ENCODE measurements at places on chromosomes 1 and 21.

DNA sequence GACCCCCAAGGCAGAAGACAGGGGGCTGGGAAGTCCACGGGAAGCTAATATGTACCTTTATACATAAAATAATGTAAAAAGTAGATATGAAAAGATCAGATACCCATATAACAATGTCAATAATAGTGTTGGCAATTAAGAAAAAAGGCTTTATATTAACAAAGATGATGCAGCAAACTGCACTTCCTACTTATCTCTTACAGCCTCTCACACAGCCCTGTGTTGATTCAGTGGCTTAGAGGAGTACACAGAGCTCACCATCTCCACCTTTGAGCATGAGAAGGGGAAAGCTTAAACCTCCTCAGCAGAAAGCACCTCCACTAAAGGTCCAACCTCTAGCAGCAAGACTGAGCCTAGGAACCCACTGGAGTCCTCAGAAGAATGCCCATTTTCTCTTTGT is 7.2 kb upstream of the VSIG8 start:
- DNase-seq: no peak

- DNase-seq: no peak
Measured at GRCh38 chr1:231751415-231751814, 124.8 kb downstream of the DISC1 start.

- no peak for DNase-seq
Measured at GRCh38 chr1:58395355-58395754, 151.2 kb downstream of the OMA1 start.

GRCh38 chr21:20739421-20739820 is 258.8 kb upstream of the NCAM2 start:
- no peak for DNase-seq

DNA sequence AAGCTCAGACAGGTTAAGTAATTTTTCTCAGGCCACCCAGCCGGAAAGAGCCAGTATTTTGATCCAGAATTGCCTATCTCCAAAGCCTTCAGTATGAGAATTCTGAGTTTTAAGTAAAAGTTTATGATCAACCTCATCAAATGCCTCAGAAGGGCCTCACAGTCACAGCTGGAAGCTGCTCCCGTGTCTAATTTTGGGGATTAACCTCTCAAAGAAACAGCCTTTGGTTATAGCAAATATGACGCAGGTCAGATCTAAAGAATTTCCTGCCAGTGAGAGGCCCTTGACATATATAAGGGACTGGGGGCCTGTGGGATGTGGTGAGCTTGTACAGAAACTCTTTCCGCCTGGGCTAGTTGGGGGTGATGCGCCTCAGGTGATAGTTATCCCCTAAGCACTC is 2.3 kb downstream of the EXTL1 start:
- DNase-seq: no peak

GRCh38 chr1:212819726-212820125 is 27.7 kb downstream of the SPATA45 start:
- no peak for DNase-seq

DNA sequence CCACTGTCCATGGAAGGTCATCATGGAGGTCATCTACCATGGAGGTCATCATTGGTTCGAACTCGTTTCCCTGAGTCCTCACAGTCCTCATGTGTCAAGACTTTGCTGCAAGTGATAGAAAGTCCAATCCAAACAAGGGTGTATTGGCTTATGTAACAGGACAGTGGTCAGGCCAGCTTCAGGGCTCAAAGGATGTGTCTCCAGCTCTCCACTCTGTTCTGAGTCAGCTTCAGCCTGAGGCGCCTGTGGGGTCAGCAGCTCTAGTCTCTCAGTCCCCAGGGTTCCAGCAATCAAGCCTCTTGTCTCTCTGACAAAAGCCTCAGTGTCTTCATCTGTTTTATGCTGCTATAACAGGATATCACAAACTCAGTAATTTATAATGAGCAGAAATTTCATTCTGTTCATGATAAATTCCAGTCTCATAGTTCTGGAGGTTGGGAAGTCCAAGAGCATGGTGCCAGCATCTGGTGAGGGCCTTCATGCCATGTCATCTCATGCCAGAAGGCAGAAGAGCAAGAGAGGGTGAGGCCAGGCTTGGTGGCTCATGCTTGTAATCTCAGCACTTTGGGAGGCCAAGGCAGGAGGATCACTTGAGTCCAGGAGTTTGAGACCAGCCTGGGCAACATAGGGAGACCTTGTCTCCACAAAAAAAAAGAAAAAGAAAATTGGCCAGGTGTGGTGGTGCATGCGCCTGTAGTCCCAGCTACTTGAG is 19.5 kb downstream of the A3GALT2 start:
- DNase-seq: no peak

DNA sequence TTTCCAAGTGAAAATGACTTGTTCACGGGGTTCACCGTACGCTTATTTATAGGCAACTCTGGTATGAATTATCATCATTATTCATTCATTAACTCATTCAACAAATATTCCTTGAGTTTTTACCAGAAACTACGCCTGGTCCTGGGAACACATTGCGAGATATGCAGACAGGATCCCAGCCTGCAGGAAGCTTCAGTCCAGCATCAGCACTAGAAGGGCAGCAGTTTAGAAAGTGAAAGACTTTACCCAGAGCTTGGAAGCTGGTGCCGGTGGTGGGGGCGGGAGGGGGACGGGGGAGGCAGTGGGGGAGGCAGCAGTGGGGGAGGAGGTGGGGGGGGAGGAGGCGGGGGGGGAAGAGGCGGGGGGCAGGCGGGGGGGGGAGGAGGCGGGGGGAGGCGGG is 55.9 kb downstream of the SETD4 start:
- no peak for DNase-seq

DNA sequence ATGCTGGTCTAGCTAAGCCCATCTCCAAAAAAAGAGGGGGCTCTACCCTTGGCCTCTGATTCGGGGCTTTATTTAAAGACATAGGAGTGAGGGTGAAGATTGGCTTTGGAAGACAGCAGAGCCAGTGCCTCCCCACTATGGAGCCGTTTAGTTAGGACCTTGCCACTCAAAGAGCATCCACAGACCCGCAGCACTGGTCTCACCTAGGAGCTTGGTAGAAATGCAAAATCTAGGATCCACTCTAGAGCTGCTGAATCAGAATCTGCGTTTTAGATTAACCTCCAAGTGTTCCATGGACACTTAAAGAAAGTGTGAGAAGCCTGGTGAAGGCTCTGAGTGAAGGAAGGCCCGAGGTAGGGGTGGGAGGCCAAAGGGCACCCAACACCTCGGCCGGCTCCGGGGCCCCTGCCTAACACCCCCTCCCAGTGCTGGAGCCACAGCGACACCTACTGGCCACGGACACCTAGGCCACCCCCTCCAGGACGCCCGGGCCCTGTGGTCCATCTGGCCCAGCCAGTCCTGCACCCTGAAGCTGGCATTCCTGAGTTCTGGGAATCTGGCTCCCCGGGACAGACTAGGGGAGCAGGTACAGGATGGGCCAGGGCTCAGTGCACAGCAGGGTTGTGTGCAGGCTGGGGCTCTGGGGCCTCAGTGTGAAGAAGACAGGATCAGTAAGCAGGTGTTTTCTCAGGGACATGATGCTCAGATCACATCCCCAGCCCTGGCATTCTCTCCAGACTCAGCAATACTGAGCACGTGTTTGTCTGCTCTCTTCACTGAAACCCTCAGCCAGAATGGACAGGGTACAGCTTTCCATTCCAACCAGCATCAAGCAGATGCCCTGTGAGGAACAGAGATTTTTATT is 79.2 kb downstream of the TMEM53 start:
- DNase-seq: peak; percentile 37

- DNase-seq: no peak
Measured at GRCh38 chr1:247468481-247469140, 10.7 kb upstream of the OR2B11 start.

DNA sequence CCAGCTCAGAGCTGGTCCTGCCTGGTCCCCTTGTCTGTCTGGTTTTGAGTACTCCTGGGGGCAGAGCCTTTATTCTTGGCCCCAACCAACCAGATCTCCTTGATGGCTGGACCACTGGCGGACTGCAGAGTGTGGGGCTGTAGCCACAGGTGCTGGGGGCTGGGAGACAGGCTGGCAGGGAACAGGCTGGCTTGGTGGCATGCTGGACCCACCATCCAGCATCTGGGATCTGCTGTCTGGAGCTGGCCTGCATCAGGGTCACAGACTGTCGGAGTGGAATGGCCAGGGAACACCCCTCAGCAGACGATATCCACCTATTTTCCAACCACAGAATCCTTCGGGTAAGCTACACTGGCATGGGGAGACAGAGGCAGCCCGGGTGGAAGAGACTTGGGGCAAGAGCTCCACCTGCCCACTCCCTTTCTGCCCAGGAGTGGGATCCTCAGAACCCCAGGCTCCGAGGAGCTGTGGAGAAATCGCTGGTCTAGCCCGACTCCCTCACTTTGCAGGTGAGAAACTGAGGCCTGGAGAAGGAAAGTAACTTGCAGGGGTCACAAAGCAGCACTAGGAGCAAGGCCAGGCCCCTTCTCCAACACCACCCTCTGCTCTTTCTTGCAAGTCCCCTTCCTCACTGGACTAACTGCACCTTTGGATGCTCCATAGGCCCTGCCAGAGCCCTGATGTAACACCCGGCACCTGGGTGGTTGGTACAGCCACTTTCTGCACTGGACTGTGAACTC is 40.6 kb downstream of the TNNT2 start:
- DNase-seq: no peak

- no peak for DNase-seq
Measured at GRCh38 chr1:43366179-43366578, 1.6 kb downstream of the ELOVL1 start.

DNA sequence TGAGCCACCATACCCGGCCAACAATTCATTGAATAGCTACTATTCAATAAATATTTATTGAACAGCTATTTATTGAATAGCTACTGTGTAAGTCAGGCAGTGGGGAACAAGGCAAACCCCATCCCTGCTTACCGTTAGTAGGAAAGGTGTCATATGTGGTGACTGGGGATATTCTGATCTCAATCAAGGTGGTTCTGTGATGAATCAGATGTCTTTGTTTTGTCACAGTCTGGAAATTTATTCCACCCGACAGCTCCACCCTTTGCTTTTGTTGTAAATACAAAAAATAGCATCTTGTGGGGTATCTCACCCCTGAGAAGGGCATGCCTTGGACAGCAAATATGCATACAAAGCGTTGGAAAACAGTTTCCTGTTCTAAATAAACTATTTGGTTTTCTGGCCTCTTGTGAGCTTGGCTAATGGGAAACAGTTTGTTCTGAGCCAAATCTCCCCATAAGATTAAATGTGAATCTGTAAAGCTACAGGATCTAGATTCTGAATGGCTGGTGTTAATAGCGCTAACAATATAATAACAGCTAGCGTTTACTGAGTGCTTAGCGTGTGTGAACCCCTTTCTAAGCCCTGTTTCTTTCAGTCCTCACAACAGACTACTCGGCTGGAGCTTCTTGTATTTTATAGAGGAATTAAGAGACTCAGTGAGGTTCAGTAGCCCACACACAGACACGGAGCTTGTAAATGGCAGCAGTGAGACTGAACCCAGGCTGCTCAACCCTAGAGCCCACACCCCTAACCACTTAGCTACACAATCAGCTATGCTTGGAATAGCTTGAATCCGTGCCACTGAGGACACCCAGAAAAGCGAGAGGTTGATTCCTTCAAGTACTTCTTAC is 5.5 kb downstream of the PDPN start:
- no peak for DNase-seq

DNA sequence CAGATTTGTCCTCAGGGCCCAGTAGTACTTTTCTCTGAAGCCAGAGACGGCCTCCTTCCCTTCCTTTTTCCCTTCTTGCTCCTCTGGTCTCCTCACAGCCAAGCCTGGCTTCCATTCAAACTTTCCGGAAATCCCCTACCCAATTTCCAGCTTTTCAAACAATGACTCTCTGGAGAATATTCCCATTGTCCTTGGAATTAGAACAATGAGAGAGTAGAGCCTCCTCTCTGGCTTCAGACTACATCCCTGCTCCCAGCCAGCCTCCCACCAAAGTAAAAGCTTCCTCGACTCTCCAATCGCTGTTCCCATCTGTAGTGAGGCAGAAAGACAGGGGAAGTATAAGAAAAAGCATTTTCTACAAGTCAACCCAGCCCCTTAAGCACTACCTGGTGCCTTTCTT is 77.7 kb upstream of the SOX13 start:
- DNase-seq: no peak

GRCh38 chr1:163758977-163759670 is 437.4 kb downstream of the NUF2 start:
- no peak for DNase-seq

Data from right lung (tissue), 10 donors.